ENCODE measurements at places on chromosomes 2 and 18.
A peak's percentile ranks its signal among the peaks of the same experiment; 100 is the strongest.

DNA sequence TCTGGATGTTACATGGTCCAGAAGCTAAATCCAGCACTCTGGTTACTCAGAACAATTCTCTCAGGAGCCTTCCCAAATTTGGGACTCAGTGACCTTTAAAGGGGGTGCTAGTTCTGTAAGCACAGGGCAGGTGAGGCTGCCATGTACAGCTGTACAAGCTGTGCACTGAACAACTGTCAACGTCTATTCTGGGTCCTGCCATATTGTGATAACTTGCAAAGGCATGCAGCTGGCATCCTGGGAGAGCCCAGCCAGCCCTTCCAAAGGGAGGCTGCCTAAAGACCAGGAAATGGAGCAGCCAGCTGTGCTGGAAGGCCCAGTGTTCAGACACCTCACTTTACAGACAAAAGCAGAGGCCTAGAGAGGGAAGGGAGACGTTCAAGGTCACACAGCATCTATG is 204.8 kb downstream of the KLHL29 start:
- DNase-seq: no peak

GRCh38 chr18:52738946-52739345 is 398.9 kb downstream of the DCC start:
- DNase-seq: no peak

- no peak for DNase-seq
Measured at GRCh38 chr2:214203744-214204289, 207.0 kb upstream of the VWC2L start.

DNA sequence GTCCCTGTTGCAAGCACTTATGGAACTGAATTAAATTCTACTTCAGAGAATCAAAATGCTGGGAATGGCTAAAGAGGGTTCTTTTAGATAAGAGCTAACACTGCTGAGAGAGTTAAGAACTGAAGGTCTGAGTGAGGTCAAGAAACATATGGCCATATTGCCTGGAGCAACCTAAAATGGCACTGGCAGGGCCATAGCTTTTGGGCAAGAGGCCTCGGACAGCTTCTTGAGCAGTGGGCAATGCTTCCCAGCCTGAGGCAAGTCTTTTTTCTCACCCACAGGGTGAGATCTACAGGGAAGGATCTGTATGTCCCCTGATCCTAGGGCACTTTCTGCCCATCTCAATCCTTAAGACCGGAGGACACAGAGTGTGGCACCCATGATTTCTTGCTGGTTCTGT is 244.6 kb upstream of the NT5C1B start:
- no peak for DNase-seq

DNA sequence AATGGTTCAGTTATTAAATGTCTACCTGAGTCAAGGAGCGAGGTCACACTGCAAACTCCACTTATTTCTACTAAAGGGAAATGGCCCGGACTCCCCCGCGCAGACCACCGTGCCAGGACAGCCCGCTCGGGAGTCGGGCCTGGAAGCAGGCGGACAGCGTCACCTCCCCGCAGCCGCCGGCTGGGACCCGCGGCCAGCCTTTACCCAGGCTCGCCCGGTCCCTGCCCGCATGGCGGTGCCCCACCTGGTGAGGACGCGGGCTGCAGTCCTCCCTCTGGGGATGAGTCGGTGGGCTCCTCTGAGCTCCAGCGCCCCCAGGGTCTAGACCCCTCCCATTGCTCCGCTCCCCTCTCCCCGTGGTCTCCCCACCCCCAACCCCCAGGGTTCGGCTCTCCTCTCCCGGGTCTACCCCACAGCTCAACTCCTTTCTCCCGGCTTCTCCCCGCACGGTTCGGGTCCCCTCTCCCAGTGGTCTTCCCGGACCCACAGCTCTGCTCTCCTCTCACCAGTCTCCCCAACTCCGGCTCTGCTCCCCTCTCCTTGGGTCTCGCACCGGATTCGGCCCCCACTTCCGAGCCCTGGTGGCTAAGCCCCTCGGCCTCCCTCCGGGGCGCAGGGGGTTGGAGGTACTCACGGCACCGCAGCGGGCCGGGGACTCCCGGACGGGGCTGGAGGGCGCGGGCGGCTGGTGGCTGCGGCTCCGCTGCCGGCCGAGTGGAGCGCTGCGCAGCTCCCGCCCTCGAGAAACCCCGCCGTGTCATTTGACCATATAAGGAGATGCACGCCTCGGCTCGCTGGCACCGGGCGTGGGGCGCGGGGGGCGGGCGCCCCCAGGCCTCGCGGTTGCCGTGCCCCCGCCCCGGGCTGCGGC is at the start of gene FHL2:
Gene FHL2 (minus strand): TSS at position 716 of the 871 bp plus-strand sequence. CDS start 12,535 bp downstream, outside the sequence.
- DNase-seq: peak; percentile 87

GRCh38 chr2:20424300-20425290 is 22.3 kb upstream of the RHOB start:
- peak; percentile 41 for DNase-seq

DNA sequence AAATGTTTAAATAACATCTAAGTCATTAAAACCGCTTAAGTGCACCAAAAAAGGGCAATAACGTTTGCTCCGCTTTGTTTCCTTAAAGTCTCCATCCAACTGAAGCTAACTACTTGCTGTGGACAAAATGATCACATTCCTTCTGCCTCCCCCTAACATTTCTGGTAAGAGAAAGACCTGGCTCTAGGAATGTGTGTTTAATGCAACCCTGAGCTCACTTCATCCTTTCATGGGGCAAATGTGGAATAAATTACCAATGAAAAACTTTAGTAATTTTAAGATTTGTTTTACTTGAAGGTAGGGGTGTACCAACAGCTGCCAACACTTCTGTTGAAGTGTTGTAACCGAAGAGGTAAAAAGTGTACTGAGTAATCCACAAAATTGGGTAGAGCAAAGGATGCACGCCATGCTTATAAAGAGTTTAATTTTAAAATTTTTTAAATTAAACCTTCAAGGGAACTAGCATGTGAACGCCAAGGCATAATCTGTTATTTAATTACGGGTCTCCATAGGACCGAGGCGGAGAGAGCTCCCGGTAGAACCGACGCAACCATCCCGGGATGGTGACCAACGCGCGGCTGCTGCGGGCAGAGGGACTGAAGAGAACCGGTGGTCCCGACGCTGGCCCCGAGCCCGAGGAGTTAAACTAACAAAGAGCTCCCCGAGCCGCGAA is 1.1 kb downstream of the HNRNPLL start:
- DNase-seq: no peak

DNA sequence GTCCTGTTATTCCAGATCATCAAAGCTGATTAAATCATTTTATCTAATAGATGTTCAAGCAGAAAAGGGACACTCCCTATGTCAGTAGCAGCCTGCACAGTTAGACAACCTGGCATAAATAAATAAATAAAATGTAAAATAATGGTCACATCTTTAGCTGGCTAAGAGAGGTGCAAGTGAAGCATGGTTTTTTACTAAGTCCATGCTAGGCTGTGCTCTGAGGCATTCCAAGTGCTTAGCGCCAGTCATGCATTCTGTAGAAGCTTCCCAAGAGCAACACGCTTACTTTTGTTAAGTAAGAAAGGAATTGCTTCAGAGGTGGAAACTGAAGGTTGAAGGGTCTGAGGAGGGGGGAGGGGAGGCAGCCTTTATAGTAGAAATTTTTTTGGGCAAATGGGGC is 351.2 kb downstream of the CDH2 start:
- DNase-seq: no peak

DNA sequence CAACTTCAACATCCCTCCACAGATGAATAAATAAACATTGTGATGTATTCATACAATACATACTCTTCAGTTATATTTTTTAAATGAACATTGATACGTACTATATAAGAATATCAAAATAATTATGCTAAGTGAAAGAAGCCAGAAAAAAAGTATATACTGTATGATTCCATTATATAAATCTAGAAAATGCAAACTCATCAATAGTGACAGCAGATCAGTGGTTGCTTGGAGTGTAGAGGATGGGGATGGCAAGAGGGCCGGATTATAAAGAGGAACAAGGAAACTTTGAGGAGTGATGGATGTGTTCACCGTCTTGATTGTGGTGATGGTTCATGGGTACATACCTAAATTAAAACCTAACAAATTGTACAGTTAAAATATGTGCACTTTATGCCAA is 3.0 kb upstream of the TTC27 start:
- DNase-seq: no peak

DNA sequence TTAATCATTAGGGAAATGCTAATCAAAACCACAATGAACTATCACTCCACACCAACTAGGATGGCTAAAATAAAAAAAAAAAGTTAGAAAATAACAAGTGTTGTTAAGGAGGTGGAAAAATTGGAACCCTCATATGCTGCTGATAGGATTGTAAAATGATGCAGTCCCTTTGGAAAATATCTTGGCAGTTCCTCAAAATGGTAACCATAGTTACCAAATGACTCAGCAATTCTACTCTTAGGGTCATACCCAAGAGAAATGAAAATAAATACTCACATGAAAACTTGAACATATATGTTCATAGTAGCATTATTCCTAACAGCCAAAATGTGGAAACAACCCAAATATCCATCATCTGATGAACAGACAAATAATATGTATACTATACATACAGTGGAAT is 15.7 kb upstream of the ACVR2A start:
- DNase-seq: no peak

GRCh38 chr2:207248702-207249377 is 83.1 kb upstream of the KLF7 start:
- no peak for DNase-seq

- no peak for DNase-seq
Measured at GRCh38 chr2:64685430-64685829, 31.7 kb upstream of the SERTAD2 start.

Measured in right hindlimb (tissue), 1 donor.